Ascending aorta (tissue), 2 donors: ENCODE measurements at places on chromosomes 7 and 10. TPM values are rescaled to one million over a fixed set of nuclear protein-coding genes. Genes with fewer than 3 reads are reported as not detected.

GRCh38 chr10:131001438-131001837, 310.1 kb downstream of the TCERG1L start:
- no peak overlapping the region for H3K4me3 ChIP-seq
- H3K27me3 ChIP-seq: no peaks in the 10 kb centered on the region
- no peak for DNase-seq
- H3K27ac ChIP-seq: no peak overlapping the region
- no peaks in the 10 kb centered on the region for H3K4me1 ChIP-seq

FGFR2 gene
- 4.4 TPM for total RNA-seq

DNA sequence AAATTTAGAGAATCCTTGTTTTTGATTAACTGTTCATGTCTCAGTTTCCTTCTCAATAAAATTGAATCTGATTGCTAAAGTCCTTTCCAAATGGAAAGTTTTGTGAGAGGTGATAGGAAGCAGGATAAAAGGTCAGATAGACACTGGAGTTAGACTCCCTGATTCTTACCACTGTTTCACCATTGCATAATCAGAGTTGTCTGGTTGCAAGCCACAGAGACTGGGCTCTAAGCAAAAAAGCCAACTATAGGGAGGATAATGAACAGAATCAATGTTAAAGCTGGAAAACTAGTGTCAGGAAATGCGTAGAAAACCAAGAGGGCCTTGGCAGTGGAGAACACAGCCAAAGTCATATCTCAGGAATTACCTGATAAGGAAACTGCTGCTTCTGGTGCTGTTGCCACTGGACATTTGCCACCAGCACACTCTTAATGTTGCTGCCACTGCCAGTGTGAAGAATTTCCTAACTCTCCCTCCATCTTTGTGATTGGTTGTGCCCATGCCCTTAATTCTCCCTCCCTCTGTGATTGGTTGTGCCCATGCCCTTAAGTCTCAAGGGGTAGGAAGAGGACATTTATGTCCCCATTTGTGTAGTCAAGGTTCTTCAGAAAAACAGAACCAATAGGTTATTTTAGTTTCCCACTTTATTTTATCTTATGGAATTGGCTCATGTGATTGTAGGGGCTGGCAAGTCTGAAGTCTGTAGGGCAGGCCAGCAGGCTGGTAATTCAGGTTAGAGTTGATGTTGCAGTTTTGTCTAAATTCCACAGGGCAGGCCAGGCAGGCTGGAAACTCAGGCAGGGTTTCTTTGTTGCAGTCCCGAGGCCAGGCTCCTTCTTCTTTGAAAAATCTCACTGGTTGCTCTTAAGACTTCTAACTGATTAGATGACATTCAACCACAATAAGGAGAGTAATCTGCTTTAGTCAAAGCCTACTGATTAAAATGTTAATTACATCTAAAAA, 639.0 kb downstream of the REEP3 start:
- no peaks in the 10 kb centered on the region for H3K36me3 ChIP-seq
- no peak for DNase-seq
- no peaks in the 10 kb centered on the region for H3K4me1 ChIP-seq
- H3K27ac ChIP-seq: no peak overlapping the region
- H3K27me3 ChIP-seq: no peaks in the 10 kb centered on the region
- no peak overlapping the region for H3K4me3 ChIP-seq

GRCh38 chr7:144001543-144001942, 1.4 kb downstream of the OR6B1 start:
- H3K27ac ChIP-seq: no peak overlapping the region
- H3K36me3 ChIP-seq: no peaks in the 10 kb centered on the region
- H3K4me1 ChIP-seq: no peaks in the 10 kb centered on the region
- no peak overlapping the region for H3K4me3 ChIP-seq
- no peak for DNase-seq
- no peaks in the 10 kb centered on the region for H3K27me3 ChIP-seq

GRCh38 chr10:47079204-47079580, 168.0 kb downstream of the PTPN20 start:
- H3K4me3 ChIP-seq: no peak overlapping the region
- H3K36me3 ChIP-seq: no peaks in the 10 kb centered on the region
- no peak overlapping the region for H3K27ac ChIP-seq
- H3K27me3 ChIP-seq: no peaks in the 10 kb centered on the region
- peak; percentile 2 for DNase-seq
- H3K4me1 ChIP-seq: no peaks in the 10 kb centered on the region

SH2D4B gene
- total RNA-seq: not detected

- no peak overlapping the region for H3K27ac ChIP-seq
- no peaks in the 10 kb centered on the region for H3K27me3 ChIP-seq
- H3K4me1 ChIP-seq: no peaks in the 10 kb centered on the region
These were observed 18.1 kb upstream of the ZC3HAV1 start for GRCh38 chr7:139127648-139128047.

GRCh38 chr7:101952355-101953247, 135.2 kb downstream of the CUX1 start:
- no peak overlapping the region for H3K4me3 ChIP-seq
- no peaks in the 10 kb centered on the region for H3K36me3 ChIP-seq
- H3K27ac ChIP-seq: peak overlapping the region; percentile 58
- H3K27me3 ChIP-seq: no peaks in the 10 kb centered on the region
- DNase-seq: no peak
- H3K4me1 ChIP-seq: peaks cover 32% of the 10 kb centered on the region

ZNF485 gene
- 0.43 TPM for total RNA-seq

ADCYAP1R1 gene
- total RNA-seq: 7.8 TPM

ZNF716 gene
- total RNA-seq: not detected

DNA sequence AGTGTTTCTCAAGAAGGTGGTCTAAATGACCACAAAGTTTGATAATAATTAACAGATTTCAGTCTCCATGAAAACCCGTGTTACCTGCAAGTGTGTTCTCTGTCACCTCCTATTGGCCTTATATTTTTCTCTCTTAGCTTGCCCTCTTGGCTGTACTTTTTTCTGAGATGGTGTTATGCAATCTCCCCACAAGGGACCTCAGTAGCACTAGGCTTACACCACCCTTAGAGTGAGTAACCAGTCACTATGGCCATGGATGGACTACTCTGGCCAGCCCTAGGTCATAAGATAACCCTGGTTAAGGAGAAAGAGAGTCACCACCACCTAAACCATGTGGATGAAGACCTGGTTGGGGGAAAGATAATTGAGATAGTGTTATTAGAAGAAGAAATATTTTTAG, 76.8 kb downstream of the NPSR1 start:
- H3K4me3 ChIP-seq: no peak overlapping the region
- no peaks in the 10 kb centered on the region for H3K36me3 ChIP-seq
- H3K27me3 ChIP-seq: no peaks in the 10 kb centered on the region
- no peaks in the 10 kb centered on the region for H3K4me1 ChIP-seq

OR2A12 gene
- not detected for total RNA-seq

DNA sequence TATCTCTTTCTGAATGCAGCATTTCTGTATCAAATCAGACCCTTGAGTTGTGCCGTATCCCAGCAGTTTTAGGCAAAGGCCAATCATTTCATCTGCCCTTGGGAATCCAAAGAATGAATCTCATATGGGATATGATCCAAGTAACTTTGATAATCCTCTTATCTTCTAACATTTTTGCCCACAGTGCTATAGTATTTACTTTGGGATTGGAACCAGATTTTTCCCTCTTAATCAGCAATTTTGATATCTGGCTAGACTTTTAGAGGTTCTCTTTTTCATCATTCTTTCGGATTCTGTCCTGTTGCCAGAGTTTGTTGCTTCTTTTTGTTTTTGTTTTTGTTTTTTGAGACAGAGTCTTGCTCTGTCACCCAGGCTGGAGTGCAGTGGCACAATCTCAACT, 118.0 kb downstream of the NRF1 start:
- no peaks in the 10 kb centered on the region for H3K4me1 ChIP-seq
- no peak overlapping the region for H3K27ac ChIP-seq
- DNase-seq: no peak
- no peaks in the 10 kb centered on the region for H3K27me3 ChIP-seq
- H3K4me3 ChIP-seq: no peak overlapping the region

GRCh38 chr10:1123198-1123597, 67.0 kb downstream of the WDR37 start:
- H3K27me3 ChIP-seq: no peaks in the 10 kb centered on the region
- no peaks in the 10 kb centered on the region for H3K4me1 ChIP-seq
- no peak overlapping the region for H3K4me3 ChIP-seq
- no peak for DNase-seq

DNA sequence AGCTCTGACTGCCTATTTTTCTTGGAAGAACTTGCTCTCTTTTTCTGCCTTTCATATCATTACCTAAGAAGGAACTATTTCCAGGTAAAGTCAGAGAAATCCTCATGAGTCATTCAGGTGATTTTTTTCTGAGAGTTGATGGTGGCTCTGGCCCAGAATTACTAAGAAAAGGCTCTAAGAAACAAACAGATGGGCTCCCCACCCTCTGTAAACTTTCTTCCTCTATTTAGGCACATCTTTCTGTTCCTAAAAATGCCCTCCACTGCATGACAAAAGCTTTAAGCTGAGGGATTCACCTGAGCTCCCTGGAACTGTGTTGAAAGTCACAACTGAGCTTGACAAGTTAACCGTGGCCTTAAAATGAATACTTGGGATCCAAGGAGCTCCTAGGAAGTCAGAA, 1.6 kb downstream of the OLAH start:
- H3K4me1 ChIP-seq: peaks cover 5% of the 10 kb centered on the region
- no peak overlapping the region for H3K4me3 ChIP-seq
- no peaks in the 10 kb centered on the region for H3K27me3 ChIP-seq
